Testis (tissue), 5 donors: ENCODE measurements at places on chromosomes 16 and 17.
A peak's percentile ranks its signal among the peaks of the same experiment; 100 is the strongest.

DNA sequence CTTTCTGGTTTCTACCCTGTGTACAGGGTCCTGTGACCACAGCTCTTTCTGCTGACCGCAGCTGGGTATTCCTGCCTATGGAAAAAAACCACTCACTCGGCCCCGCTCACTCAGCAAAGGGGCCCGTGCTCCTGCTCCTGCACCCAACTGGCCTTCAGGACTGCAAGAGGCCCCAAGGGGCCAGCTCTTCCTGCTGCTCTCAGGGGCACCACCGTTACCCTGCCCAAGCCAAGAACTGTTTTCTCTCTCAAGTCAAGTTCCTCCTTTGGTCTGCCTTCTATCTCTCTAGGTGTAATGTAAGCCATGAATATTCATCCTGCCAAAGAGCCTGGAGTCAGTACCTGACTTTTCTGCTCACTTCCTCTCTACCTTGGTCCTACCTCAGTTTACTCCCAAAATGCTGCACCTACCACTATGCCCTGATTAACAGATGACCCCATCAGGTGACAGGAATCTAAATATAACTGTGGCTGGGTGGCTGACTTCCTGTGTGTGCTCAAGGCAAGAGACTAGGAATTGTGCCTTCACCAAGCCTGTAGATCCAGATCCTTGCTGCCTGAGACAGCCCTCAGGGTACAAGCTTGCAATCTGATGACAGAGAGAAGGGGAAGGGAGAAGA lies 20.4 kb upstream of the SCIMP start:
- DNase-seq: no peak

DNA sequence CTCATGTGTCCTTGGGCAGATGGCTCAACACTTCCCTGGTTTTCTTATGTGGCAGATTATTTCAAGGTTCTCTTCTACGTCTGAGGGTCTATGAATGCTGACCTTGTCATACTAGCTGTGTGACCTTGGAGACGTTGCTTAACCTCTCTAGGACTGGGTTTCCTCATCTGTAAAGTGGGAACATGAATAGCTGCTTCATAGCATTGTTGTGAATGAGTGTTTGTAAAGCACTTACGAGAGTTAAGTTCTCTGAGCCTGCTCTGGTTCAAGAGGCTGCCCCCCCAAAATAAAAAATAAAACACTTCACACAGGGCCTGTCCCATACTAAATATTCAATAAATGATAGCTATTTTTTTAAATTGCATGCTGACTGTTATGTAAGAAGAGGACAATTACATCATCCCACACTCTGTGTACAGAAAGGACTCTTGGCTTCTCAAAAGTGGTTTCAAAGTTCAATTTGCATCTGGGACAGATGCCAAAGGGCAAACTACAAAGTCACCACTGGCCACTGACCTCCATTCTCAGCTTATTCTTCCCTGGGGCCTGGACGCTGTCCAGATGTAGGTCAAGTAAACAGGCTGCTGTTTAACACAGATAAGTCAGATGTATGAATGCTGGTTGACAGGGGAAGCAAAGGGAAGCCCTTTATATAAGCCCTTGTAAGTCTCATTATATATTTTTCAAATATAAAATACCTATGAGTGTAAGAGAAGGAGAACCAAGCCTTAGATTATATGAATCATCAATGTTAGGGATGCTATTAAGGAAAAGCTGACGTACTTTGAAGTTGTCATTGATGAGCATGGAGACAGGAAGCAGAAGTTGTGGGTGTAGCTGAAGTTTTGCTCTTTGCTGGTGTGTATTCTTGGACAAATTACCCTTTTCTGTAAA lies 15.4 kb upstream of the NDEL1 start:
- no peak for DNase-seq

DNA sequence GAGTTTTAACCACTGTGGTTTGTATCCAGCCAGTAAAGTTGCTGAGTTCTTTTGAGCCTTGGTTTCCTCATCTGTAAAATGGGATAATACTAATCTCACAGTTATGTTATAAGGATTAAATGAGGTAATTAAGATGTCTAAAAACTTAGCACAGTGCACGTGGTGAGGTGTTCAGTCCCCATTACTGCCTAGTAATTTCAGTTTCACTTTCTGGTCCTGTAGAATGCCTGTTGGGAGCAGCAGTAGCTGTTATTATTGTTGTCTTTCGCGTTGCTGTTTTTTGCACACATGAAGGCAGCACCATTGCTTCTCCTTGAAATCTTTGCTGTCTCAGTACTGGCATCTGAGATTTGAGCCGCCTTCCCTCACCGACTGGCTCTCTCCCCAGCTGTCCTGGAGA lies 182.4 kb downstream of the DNAH9 start:
- DNase-seq: no peak

DNA sequence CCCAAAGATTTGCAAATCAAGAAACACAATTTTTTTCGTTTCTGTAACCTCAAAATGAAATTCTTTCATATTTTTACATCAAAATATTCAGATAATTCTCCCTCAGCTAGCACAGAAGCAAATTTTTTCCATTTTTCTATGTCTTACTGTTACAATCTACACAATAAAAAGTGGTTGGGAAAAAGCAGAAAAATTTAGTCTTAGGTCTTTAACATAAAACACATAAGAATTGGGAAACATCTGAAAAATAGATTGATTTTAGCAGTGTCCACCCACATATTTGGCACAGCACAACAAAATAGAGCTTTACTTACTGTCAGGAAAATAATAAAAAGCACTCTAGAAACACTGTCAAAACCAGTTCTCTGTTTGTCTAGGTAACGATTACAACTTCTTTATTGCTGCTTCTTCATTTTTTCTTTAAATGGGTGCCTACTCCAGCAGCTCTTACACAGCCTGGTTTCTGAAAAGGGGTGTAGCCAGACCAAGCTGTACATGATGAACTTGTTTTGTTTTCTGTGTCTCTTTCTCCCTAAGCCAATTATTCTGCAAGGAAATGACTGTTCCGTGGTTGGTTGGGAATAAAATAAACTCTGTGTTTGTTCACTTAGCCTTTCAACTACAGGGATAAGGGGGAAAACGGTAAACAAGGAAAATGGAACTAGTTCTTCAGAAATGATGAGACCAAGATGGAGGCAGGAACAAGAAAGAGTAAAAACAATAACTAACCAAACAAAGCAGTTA lies at the start of gene ABCA6:
Gene ABCA6 (minus strand): TSS at position 465 of the 744 bp plus-strand sequence. CDS start 1,192 bp downstream, outside the sequence.
- no peak for DNase-seq

DNA sequence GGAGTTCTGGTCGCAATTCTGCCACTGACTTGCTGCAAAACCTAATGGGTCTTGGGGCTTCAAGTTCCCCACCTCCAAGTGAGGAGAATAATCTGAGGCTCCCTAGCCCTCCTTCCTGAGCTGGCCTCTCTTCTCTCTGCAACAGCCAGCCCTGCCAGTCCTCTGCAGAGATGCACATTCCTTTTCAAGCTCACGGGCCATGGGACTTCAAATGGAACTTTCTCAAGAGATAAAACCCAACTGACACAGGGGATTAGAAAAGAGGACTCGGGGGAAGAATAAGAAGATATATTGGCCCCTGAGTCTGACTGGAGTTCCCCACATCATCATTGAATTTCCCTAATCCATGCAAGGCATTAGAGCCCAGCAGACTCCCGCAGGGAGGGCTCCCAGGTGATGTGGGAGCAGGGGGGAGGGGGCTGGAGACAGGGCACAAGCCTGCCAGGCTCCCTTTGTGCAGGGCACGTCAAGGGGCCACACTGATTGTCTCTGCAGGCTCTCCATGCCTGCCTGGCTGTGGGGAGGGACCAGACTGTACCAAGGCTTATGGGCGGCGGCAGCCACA lies 131.0 kb downstream of the CCDC144A start:
- no peak for DNase-seq

DNA sequence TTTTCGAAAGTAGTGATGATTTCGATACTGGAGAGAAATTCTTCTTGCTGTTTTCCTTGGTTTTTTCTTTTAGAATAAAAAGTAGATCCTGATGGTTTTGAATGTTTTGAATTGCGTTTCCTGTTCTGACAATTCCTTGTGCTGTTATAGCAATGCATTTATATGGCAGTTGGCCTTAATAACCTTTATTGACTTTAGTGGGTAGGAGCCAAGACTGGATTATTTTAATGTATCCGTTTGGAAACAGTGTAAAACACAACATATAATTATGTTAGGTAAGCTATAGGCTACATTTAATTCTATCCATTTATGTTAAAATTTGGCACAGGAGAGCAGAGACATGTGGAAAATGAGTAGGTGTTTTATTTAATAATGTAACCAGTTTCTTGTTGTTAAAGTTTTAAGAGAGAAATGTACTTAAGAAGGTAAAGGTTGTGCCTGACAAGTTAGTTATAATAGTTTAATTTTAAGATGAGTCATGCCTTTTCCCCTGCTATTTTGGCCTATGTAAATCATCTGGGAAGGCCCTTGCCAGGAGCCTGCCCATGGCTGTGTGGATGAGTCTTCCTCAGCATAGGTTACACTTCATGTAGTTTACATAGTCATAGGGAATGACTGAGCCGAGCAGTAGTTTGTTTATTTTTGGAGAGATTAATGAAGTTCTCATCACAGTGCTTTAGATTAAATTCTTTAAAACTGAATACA lies 189.9 kb downstream of the FTO start:
- DNase-seq: no peak

DNA sequence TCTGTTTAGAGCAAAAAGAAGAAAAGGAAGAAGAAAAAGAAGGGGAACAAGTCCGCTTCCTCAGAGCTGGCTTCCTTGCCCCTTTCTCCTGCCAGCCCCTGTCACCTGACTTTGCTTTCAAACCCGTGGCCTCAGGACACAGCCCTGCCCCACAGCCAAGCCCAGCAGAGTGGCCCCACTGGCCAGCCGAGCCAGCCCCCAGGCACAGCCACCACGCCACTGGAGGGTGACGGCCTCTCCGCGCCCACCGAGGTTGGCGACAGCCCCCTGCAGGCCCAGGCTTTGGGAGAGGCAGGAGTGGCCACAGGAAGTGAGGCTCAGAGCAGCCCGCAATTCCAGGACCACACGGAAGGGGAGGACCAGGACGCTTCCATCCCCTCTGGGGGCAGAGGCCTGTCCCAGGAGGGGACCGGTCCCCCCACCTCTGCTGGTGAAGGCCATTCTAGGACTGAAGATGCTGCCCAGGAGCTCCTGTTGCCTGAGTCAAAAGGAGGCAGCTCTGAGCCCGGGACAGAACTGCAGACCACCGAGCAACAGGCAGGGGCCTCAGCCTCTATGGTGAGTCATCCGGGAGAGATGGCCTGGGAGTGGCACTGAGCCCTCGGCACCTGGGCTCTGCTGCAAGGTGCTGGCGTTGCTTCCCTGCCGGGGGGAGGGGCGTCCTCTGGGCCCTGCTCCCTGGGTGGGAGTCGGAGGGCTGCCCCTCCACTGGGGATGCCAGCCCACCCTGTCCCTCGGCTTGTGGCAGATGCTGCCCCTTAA lies 27.3 kb downstream of the RNF213 start:
- DNase-seq: no peak

DNA sequence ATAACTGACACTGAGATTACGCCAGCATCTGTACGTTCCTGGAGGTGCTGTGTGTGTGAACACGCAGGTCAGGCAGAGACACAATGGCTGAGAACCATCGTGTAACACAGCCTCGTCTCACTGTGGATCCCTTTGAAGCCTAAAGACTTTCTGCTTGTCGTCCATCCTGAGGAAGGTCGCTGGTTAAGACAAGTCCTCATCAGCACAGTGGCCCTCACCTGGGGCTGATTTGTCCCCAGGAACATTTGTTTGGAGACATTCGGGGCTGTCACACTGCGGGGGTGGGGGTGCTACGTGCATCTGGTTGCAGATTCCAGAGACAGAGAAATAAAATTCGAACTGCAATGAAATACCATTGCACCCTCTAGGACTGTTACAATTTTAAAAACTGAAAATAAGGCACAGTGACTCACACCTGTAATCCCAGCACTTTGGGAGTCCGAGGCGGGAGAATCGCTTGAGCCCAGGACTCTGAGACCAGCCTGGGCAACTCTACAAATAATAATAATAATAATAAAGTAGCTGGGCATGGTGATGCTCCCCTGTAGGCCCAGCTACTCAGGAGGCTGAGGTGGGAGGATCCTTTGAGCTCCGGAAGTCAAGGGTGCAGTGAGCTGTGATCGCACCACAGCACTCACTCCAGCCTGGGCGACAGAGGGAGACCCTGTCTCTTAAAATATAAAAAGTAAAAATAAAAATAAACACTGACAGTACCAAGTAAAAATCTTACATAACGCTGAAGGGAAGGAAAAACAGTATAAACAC lies 112.0 kb upstream of the METRNL start:
- no peak for DNase-seq

DNA sequence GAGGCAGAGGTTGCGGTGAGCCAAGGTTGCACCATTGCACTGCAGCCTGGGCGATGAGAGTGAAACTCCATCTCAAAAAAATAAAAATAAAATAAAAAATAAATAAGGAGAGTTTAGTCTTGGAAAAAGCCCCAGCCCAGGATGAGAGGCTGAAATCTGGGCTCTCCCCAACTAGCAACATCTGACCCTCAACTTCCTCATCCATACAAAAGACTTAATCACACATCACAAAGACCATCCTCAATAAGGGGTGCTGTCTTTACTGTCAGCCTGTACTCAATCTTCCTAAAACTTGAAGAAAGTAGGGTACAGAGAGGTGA lies 11.4 kb upstream of the SLC4A1 start:
- DNase-seq: no peak

DNA sequence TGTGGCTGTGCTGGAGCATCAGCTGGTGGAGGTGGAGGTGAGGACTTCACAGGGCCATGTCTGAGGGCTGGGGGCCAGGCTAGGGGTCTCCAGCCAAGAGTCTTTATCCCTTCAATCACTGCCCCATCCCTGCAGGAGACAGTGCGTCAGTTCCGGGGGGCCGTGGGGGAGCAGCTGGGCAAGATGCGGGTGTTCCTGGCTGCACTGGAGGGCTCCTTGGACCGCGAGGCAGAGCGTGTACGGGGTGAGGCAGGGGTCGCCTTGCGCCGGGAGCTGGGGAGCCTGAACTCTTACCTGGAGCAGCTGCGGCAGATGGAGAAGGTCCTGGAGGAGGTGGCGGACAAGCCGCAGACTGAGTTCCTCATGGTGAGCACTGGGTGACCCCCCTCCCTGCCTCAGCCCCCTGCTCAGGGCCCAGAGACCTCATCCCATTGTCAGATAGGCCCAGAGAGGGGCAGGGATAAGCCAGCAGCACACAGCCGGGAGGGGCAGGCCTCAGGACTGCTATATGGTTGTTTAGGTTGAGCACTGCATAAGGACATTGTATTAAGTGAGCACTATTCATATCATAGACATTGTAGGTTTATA lies 2.3 kb upstream of the PYDC1 start:
- no peak for DNase-seq

GRCh38 chr17:77478899-77479298 lies 338.1 kb downstream of the SEC14L1 start:
- peak; percentile 72 for DNase-seq

DNA sequence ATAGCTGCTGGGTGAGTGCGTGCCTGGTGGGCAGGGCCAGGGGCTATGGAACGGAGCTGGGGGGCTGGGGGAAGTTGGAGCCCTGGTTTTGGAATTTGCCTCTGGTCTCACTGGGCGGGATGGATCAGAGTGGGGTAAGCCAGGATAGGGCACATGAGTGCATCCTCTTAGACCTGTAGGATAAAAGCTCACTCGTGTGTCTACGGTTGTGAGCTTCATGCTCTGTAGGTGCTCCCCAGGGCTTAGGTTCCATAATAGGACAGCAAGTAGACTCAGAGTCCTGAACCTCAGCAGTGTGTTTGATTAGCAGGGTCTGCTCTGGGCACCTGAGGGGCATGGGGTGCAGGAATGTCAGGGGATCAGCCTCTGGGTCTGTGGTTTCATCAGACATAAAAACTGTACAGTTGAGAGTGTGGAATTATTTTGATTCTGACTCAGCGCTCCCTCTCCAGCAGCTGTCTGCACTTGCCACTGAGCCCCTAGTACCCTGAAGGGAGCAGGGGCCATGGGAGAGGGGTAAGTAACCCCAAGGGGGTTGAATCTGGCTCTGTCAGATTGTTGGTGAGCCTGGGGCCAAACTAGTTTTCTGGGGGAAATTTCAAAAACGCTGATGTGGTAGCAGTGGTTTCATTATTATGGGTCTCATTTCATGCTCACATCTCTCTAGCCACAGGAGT lies 84.2 kb upstream of the LGALS9 start:
- no peak for DNase-seq
